Midbrain (tissue), 1 donor: ENCODE measurements at places on chromosomes 1 and 21.

DNA sequence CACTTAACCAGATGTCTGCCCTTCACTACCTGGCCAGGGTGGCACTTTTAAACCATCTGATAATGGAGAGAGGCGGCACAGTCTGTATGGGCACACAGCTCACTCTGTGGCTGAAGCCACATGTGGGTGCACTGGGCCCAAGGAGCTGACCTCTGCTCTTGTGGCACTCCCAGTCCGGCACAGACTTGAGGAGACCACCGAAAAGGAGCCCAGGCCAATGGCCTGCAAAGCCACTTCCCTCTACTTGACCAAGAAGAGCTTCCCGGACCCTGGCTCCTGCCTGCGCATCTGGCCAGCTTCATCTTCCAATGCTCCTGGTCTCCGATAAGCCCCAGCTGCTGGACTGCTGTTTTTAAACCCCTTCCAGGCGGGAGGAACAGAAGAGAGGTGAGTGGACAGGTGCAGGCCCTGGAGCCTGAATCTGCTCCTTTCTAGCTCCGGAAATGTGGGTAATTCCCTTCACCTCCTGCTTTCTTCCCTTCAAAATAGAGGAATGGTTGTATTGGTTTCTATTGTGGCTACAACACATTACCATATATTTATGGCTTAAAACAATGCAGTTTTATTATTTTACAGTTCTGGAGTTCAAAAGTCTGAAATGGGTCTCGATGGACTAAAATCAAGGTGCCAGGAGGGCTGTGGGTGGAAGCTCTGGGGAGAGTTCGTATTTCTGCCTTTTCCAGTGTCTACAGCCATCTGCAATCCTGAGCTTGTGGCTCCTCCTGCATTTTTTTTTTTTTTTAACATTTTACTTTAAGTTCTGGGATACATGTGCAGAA lies 11.6 kb downstream of the GNG4 start:
- no peak for DNase-seq

DNA sequence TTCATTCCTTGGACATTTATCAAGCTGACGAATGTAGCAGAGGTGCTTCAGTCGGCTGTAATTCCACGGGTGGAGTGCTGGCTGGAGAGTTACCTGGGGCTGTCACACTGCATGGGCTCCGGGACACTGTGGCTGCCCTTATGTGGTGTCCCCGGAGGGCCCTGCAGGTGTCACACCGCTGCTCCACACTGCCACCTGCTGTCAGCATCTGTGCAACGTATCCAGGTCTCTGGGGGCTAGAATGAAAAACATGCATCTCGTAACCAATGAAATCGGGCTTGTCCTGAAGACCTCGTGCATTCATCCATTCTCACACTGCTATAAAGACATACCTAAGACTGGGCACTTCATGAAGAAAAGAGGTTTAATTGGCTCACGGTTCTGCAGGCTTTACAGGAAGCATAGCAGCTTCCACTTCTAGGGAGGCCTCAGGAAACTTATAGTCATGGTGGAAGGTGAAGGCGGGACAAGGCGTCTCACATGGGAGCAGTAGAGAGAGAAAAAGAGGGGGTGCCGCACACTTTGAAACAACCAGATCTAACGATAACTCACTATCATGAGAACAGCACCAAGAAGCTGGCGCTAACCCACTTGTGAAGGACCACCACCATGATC lies 46.7 kb upstream of the PCBP3 start:
- DNase-seq: peak; percentile 22

GRCh38 chr1:1406101-1406820 lies 832 bp downstream of the MRPL20 start:
- DNase-seq: no peak

- DNase-seq: peak; percentile 32
These were observed 4.1 kb downstream of the CD84 start for GRCh38 chr1:160575112-160575664.

DNA sequence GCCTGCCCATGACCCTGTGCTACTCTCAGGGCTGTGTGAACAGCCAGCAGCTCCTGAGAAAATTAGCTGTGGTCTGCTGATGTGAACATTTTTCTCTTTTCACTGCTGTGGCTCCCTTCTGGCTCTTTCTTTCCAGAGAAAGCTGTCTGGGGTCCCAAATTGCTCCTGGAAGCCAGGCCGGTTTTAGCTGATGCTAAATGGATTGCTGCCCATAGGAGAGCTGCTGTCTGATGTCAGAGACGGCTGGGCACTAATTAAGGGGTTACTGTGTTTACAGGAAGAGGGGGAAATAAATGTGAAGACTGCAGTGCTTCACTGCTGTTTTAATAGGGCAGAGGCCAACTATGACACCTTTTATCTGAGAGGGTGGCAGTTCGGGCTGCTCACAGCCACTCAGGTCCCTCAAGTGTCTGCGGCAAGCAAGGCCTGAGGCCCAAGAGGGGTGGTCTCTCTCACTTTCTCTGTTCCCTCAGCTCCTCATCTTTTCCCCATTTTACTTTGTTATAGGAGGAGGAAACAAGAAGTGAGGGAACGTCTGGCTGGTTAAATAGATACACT lies 106.0 kb upstream of the GNG12 start:
- no peak for DNase-seq

DNA sequence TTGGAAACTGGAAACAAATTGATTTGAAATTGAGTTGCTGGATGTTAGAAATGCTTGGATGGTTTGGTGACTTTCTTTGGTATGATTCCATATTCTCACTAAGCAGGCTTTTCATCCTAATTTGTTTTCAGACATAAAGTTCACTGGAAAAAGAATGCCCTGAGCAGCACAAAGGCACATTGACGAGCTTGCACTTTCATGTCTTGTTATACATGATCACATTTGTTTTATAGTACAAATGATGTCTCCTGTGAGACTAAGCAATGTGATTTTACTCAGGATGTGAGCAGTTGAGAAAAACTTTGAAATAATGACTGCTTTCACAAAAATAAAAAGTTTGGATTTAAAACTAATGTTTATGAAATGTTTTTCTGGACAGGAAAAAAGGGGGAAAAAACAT lies 63.6 kb downstream of the KCNT2 start:
- DNase-seq: no peak

DNA sequence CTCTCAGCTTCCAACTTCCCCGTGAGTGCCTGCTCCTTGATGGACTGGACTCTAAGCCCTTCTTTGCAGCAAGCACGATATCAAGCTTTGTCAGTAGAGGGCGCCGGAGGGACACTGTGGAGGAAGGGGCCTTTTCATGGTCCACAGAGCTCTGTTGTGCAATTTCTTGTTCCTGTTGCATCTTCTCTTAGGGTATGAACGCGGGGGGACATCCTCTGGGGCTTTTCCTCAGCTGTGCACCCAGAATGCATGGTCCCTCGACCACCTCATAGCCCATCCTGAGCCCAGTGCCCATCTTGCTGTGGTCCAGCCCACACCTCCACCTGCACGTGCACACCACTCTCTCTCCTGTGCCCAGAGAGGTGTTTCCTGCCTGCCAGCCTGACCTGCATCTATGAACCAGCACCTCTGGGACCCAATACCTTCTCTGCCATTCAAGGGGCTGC lies 556.8 kb downstream of the PTPRU start:
- peak; percentile 84 for DNase-seq

- no peak for DNase-seq
These were observed 14.5 kb downstream of the SORT1 start for GRCh38 chr1:109383087-109383779.
